GM03348 (cell line): ENCODE measurements at places on chromosomes 5 and 9.

GRCh38 chr9:94507531-94508258, 47.2 kb upstream of the PCAT7 start:
- no peak for DNase-seq

DNA sequence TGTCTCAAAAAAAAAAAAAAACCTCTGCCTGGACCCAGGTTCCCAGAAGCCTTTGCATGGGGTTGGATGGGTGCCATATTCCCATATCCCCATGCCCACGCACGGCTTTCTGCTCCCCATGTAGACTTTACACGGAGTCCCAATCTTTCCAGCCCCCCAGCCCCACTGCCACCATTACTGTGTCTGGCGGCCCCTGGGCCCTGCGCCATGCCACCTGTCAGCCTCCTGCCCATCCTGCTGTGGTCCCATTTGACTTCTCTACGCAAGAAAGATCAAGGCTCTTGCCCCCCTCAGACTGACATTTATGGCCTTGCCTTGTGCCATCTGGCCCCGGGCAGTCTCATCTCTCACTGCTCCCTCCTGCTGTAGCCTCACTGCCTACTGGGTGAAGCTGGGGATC, 6.5 kb upstream of the AK1 start:
- no peak for DNase-seq

DNA sequence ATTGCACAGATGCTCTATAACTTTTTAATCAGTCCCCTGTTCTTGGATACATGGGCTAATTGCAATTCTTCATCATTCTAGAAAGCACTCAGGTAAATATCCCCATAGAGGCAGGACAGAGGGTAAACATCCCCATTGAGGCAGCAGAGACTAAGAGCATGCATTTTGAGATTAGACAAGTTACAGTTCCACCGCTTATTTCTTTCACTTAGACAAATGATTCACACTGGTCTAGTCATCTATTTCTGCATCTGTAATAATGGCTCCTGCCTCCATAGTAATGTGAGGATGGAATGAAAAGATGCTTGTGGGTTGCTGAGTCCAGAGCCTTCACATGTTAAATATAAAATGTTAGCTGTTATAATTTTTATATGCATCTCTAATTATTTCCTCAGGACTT, 276.9 kb downstream of the ARHGAP26 start:
- DNase-seq = no peak

- DNase-seq = no peak
Observed at GRCh38 chr9:459491-460444, 245.1 kb downstream of the DOCK8 start.

DNA sequence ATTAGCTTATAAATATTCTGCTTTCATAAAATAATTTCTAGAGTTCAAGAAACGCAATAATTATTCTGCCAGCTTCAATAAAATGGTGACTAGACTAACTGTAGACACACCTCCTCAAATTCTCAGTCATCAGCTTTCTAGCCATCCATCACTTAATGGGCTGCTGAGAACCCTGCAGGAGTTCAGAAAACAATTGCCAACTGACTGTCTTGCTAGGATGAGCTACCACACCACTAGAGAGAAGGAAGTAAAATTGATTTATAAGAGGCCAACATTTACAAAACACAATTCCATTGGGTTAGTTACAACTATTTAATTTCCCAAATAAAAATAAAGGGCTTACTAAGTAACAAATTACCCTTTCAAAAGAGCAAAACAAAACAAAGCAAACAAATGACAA, 126.5 kb upstream of the PAPPA start:
- peak; percentile 28 for DNase-seq

DNA sequence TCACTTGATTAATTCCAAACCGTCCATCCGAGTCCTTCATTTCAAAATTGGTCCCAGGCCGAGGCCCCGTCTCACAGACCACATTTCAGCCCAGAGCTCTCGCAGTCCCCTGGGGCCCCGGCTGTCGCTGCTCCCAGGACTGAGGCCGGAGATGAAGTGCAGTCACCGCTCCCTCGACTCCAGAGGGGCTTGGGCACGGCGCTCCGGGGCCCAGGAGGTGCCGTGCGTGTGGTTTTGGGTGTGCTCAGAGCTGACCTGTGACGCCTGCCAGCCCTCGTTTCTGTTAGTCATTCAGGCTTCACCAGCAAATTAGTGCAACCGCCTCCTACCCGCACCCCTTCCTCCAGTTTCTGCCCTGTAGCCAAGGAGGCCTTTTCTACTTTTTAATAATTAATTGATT, 48.7 kb upstream of the PHYKPL start:
- no peak for DNase-seq

GRCh38 chr5:73110190-73110589, 10.2 kb upstream of the TMEM171 start:
- DNase-seq = no peak

GRCh38 chr5:146081556-146081955, 23.8 kb downstream of the PLAC8L1 start:
- no peak for DNase-seq

GRCh38 chr5:136034984-136035383, 6.2 kb downstream of the TGFBI start:
- DNase-seq = no peak

- peak; percentile 89 for DNase-seq
Observed at GRCh38 chr5:132294728-132295504, 722 bp downstream of the SLC22A4 start.

DNA sequence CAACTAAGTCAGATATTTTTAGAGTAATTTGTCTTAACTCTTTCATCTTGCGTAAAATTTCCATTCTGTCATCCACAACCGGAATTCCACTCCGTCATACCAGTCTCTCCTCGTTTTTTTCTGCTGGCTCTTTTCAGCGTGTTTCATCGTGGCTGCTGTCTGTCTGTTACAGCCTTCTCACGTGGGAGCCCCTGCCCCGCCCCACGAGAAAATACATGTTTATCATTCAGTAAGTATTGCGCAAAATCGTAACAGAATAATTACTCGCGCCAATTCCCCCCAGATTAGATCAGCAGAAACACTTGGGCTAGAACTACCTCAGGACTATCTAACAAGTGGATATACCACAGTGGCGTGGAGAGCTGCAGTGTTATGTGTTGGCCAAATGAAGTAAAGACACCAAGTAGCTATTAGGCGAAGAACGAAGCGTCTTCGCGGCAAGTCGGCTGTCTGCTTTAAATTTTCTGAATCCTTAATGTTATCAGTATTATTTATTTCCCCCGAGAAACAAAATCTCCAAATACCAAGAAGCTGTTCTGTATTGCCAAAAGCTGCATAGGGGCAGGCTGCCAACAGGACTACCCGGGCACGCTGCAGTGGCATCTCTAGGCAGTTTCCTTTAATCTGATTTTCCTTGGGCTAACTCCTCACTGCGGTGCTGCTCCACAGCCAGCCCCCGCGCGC, 566 bp upstream of the FOCAD start:
- peak; percentile 73 for DNase-seq

GRCh38 chr9:96581786-96582185, 37.9 kb downstream of the CDC14B start:
- no peak for DNase-seq

DNA sequence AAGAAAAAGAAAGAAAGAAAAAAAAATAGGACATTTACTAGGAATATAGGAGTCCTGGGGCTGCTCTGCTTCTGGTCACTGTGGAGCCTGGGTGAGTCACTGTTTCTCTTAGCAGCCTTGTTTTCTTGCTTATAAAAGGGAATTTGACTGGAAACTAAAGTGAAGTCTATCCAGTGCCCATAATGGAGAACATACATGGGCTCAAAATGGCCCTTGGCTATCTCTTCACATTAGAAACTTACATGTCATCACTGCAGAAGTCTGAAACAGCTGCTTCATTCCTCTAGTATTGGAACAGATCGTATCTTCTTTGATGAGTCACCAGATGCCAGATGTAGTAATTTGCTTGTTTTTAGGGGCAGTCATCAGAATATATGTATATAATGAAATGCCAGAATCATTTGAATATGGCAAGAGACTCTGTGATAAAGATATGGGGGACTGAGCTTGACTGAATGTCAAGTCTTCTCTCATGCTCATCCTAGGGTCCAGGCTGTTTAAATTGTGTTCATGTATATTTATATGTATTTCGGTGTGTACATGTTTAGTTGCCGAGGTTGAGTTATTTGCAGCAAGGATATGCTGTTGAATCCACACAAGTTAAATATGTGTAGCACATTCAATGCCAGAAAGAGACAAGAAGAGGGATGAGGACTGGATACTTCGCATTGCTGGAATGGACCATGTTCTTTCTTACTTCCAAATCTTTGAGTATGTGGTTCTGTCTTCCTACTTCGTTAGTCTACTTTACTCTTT, 56.7 kb downstream of the SGCD start:
- DNase-seq = peak; percentile 65

DNA sequence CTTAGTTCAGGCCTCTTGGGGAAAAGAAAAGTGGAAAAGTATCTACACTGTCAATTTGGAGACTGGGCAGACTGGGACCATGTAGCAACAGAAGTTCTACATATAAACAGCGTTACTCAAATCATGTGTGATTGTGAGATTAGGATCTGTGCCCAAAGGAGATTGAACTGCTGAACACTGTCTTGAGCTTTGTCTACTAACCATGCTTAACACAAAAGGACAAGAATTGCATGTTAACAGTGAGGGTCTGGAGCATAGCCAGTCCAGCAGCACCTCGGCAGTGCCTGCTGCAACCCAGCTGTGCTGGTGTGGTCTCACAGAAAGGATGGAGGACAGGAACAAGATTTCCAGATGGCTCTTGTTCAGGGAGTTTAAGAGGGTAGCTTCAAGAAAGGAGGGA, 5.7 kb downstream of the PAM start:
- DNase-seq = peak; percentile 24

GRCh38 chr5:91187032-91187431, 196.1 kb downstream of the ARRDC3 start:
- DNase-seq = no peak

GRCh38 chr5:158763217-158763616, 336.5 kb downstream of the EBF1 start:
- DNase-seq = no peak
